ENCODE measurements at places on chromosomes 7 and 10. TPM values are rescaled to one million over a fixed set of nuclear protein-coding genes. Genes with fewer than 3 reads are reported as not detected.

The KCNIP2 gene
- total RNA-seq = 1.1 TPM

The ELAPOR2 gene
- 117 TPM for total RNA-seq

The NKX2-3 gene
- total RNA-seq = not detected

The ITPRID1 gene
- not detected for total RNA-seq

The SLC29A3 gene
- 2.7 TPM for total RNA-seq

The CHAT gene
- not detected for total RNA-seq

The SLC18A3 gene
- total RNA-seq = under 0.01 TPM

The ACSM6 gene
- total RNA-seq = not detected

The TMEM209 gene
- 4.8 TPM for total RNA-seq

All from smooth muscle cell of the coronary artery (primary cell).